ENCODE measurements at places on chromosomes 4 and X. TPM values are rescaled to one million over a fixed set of nuclear protein-coding genes. Genes with fewer than 3 reads are reported as not detected.

The CPLX1 gene
- total RNA-seq, result 3.2 TPM

The NAP1L3 gene
- total RNA-seq, result 7.9 TPM

The FRAS1 gene
- total RNA-seq, result 26.8 TPM

The BTC gene
- total RNA-seq, result 6.2 TPM

The USP17L26 gene
- not detected for total RNA-seq

The SYP gene
- total RNA-seq, result 1.9 TPM

The KLKB1 gene
- total RNA-seq, result not detected

The XKRX gene
- 0.33 TPM for total RNA-seq

The MAP3K15 gene
- not detected for total RNA-seq

DNA sequence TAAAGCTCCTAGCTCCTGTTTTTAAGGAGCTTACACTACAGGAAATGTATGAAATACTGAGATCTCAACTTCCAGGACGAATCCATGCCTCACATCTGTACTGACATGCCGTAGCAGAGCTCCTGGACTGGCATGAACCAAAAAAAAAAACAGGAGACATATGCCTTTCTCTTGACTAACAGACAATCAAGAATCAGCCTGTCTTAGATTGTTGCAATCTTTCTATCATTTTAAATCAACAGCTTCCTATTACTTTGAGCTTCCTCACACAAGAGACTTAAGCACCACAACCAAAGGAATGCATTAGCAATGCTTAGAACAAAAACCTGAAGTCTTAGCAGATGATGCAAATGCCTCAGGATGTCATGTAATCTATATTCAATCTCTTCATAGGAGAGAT is 34.7 kb upstream of the AREG start:
- no peak for DNase-seq

- DNase-seq, result no peak
Observed at GRCh38 chr4:101307899-101308298, 39.4 kb downstream of the PPP3CA start.

DNA sequence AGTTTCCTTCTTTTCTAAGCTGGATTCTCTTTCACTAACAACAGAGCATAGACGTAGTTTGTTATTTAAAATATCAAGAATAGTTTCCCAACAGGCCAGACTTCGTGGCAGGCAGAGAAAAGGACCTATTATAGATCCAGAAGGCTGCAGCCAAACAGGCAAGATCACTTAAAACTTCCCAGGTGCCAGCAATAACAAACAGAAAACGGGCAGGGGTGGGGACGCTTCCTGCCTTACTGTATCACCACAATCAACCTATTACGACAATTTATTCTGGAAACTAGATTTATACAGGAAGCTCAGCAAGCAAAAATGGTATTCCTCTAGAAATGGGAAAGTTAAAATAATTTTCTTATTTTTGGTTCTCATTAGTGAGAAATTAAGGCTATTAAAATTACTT is 22.1 kb downstream of the RWDD4 start:
- peak; percentile 14 for DNase-seq

DNA sequence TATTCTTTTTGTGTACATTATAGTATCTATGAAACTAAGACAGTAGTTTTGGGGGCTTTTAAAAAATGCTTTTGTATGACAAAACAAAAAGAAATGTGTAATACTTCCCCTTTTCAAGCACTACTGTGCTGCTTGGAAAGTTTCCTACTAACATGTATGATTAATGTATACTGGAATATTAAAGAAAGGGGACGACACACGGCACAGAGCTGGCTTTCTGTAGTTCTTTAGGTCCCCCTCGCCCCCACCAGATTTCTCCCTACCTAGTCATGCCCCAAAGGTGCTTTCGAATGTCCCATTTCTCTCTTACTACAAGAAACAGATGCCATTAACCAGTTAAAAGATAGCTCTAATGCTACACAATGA is 1.6 kb upstream of the AP1S2 start:
- no peak for DNase-seq

GRCh38 chr4:88341227-88342192 is 37.1 kb upstream of the HERC6 start:
- peak; percentile 42 for DNase-seq

GRCh38 chrX:12446342-12447075 is 308.2 kb downstream of the FRMPD4 start:
- DNase-seq, result no peak

All from thyroid gland (tissue), 4 donors.